Kidney capillary endothelial cell (primary cell): ENCODE measurements at places on chromosomes 13 and 19.

DNA sequence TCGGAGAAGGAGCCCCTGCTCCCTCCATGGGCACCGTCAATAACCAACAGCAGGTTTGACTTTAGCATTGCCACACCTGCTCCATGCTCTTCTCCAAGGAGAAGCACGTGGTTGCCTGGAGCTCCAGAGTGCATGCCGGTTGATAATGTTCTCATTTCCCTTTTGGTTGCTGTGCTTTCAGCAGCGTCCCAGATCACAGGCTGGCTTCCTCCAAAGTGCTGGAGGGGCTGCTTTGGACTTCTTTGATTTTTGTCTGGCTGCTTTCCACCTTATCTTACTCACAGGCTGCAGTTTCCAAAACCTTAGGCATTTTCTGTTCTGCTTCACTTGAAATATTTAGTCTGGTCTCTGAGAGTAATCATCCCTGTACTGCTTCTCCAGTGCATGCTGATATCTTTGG is 123.8 kb upstream of the IRS2 start:
- no peak for DNase-seq

GRCh38 chr13:49877629-49878218 is 58.4 kb downstream of the SPRYD7 start:
- DNase-seq, result no peak

DNA sequence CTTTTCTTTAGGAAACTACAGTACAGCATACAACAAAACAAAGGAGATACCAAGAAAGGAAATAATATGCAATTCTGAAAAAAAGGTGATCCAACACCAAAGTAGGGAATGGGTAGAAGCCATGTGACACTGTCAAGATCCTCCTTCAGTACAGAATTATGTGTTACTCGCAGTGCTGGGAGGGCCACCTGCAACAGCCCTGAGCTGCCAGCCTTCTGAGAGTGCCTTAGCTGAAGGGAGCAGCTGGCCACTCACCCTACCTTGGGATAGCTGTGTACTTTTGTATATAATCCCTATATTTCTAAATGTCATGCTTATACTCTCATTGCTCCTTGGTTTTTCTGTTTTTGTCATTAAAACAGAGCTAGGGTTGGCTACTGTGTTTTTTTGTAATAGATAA is 1518.2 kb upstream of the PCDH20 start:
- no peak for DNase-seq

DNA sequence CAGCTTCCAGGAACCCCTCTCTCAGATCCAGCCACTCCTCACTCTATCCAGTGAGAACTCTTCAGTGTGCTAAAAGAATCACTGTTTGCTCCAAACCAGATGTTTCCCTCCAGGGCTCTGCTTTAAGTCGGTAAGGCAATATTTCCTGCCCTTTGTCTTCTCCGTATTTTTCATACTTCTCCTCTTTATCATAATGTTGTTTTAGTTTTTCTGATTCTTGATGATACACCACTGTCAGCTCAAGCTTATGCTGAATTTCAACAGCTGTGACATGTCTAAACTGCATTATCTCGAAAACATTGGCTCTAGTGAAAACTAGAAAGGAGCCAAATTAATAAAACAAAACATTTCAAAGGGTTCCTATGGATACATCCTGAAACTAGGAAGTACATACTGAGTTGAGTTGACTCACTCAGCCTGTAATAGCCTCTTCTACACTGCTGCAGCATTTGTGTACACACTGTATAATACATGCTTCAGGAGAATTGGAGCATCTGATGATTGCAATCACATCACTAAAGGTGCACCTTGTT is 39.8 kb downstream of the GPR180 start:
- DNase-seq, result peak; percentile 58

DNA sequence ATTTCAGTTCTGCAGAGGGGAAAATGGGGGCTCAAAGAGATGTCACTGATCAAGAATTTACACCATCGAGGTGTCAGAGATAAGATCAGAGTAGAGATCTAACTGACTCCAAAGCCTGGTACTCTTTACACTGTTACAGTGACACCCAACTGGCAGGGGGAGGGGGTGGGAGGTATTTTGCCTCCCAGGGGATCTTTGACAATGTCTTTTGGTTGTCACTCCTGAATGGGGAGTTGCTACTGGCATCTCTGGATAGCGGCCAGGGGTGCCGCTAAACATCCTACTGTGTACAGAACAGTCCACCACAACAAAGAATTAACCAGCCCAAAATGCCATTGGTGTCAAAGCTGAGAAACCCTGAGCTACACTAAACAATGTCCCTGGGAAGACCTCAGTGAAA is 3.1 kb downstream of the FPR3 start:
- no peak for DNase-seq

- DNase-seq, result no peak
These were observed 153.2 kb downstream of the USP12 start for GRCh38 chr13:27018344-27018861.

- DNase-seq, result no peak
These were observed 173.5 kb downstream of the LACC1 start for GRCh38 chr13:44053208-44053607.

- DNase-seq, result no peak
These were observed 8.9 kb downstream of the ZNF93 start for GRCh38 chr19:19909654-19910053.

- DNase-seq, result peak; percentile 80
These were observed 14.9 kb upstream of the PTBP1 start for GRCh38 chr19:782185-782877.

DNA sequence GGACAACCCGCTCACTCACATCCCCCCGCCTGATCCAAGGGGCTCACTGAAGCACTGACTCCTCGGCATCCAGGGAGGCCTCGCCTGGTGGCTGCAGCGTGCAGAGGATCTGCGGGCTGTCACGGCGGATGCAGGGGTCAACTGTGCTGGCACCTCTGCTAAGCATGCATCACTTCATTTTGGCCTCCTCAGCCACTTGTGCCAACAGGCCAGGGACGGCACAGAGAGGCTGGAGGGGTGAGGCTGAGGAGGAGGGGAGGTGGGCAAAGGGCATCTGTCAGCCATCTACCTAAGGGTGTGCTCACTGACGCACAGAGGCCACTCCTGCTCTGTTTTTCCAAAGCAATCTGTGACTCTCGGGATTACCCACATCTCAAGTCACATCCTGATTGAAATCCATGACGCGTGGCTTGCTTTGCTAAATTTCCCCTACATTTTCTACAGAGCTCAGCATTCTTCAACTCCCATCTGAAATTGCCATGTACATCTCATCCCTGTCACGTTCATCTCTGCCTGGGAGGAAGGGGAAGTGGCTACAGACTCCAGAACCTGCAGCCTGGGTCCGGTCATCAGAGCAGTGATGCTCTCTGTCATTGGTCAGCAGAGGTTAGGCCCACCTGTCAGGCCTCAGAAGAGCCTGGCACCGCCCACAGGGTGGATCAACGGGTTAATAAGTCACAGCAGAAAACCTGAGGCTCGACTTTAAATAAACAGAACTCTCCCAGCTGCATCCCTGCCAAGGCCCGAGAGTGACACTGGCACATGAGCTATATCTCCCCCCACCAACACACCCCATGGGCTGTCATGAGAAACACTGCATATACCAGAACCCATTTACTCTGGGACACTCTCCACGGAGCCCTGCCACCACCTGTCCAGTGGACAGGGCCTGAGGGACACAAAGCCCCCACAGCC is 17.6 kb downstream of the ELL start:
- DNase-seq, result no peak

DNA sequence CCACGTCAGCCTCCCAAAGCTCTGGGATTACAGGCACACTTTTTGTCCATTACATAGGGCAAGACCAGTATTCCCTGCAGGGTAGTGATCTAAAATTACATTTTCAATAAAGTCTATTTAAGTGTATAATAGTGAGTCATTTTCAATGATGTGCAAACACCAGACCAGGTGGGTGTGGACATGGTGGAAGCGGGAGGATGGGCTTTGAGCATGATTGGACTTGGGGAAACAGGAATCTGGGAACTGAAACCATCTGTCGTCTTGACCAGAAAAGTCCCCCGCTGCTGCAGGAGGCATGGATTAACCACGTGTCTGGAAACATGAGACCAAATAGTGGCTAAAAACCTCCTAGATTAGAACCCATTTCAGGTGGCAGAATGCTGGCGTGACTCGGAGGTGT is 4.9 kb downstream of the FXYD3 start:
- no peak for DNase-seq

- no peak for DNase-seq
These were observed 221.1 kb upstream of the TMTC4 start for GRCh38 chr13:100895651-100896050.

GRCh38 chr19:30742406-30742938 is 370.3 kb downstream of the ZNF536 start:
- no peak for DNase-seq

GRCh38 chr19:51440052-51440451 is 18.2 kb downstream of the SIGLEC8 start:
- no peak for DNase-seq

GRCh38 chr13:32530841-32531253 is 7.7 kb downstream of the N4BP2L2 start:
- no peak for DNase-seq

- no peak for DNase-seq
These were observed 652.0 kb downstream of the LIG4 start for GRCh38 chr13:107563099-107563925.

DNA sequence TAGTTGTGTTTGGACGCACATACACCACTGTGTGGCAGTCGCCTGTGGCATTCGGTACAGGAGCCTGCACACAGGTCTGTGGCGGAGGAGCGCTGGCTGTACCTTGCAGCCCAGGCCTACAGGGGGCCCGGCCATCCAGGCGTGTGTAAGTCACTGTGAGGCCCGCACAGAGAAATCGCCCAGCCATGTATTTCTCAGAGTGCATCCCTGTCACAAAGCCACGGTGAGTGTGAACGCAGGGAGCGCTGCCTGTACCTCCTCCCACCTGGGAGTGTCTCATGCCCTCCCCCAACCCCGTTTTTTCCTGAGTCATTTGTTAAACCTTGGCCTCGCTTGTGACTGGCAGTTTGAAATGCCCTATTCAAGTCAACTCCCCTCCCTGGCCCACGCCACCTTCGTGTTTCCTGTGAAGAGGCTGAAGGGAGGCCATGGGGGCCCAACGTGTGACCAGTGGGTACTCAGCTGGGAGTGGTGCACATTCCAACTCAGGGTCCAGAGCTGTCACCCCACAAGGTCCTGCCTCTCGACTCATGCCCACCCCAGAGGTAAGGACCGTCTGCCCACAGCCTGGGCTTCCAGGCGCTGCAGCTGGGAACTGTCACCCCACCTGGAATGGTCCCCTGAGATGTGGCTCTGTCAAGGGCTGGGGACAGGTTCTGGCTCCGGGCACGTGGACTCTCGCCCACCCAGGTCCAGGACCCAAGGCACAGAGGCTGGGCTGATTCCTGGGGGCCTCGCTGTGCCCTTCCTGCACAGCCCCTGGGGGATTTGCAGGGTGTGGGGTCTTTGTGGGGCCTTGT is 11.6 kb upstream of the RASA3 start:
- DNase-seq, result no peak

- no peak for DNase-seq
These were observed at the start of gene ACP5 for GRCh38 chr19:11577451-11578257. Gene ACP5, minus strand, starts transcription at chr19:11577645. Its CDS starts 328 bp downstream, at chr19:11577317.

DNA sequence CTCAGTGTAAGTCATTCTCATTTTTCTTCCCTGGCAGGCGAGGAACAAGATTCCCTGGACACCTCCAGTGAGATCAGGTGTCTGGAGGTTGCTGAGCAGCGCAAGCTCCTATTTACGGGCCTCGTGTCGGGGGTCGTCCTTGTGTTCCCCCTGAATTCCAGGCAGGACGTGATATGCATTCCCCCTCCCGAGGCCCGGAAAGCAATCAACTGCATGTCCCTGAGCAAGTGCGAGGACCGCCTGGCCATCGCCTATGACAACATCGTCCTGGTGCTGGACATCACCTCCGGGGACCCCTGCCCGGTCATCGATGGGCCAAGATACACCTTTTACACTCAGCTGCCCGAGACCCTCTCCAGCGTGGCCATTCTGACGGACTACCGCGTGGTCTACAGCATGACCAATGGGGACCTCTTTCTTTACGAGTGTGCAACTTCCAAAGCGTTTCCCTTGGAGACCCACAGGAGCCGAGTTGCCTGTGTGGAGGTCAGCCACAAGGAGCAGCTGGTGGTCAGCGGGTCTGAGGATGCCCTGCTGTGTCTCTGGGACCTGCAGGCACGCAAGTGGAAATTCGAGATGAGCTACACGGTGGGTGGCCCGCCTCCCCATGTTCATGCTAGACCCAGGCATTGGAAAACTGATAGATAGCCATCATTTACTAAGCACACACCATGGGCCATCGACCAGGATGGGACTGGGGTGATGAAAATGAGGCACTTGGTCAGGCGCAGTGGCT is 21.5 kb upstream of the SIN3B start:
- DNase-seq, result no peak

GRCh38 chr19:35571406-35571965 is 8.0 kb upstream of the ATP4A start:
- DNase-seq, result no peak

DNA sequence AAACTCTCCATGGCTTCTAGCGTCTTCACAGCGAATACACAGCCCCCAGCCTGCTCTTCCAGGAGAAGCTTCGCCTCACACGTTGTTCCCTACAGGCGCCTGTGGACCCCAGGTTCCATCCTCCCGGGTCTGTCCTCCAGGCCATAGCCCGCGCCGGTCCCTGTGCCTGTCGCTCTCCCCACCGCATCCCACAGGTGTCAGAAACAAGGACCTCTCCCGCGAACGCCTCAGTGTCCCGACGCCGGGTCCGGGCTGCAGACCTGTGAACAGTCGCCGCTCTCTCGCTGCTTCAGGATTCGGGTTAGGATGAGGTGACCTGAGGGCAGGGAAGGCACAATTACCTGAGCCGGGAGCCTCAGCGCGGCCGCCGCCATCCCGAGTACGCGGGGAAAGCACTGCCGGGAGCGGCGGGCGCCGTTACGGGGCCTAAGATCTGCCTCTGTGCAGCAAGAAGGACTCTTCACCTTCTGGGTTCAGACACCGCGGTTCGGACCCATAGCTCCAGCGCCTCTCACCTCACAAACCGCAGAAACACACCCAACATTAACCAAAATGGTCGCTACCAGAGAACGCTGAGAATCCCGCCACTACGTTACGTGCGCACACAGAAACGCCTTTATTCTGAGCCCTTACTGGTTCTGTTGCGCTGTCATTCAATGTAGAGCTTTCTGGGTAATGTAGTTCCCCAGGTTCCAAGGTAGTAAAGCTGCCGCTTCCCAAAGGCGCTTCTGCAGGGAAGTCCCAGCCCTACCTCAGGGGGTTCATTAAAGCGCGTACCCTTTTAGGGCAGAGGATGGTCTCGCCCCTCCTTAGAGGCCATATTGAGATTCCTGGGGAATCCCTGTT is at the start of gene ZNF418:
ZNF418 (minus strand) TSS at position 583 of the 846 bp plus-strand sequence. CDS start 1,580 bp downstream, outside the sequence.
- peak; percentile 40 for DNase-seq

DNA sequence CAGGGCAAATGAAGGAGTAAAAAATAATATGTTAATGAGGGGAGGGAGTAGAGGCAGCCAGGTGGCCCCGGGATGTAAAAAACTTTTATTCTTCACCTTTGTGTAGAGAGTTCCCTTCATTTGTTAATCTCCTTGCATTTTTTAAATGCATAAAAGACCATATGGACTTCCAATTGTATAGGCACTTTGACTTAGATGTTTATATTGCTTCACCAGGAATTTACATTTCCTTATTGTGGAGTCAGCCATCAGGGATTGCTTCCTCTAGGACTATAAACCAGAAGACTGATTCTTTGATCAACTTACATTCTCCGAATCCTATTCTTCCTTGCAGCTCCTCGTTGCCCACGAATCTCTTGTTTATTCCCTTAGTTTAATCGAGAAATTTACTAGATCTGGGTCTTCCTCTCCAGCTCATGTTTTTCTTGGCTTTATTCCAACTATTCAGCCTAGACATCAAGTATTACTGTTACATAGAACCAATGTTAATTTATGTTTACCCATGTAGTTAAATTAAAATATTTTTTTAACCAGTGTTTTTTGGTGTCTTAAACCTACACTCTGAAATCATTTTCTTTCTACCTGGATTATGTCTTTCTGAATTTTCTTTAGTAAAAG is 1187.0 kb upstream of the SLC10A2 start:
- DNase-seq, result peak; percentile 4

- no peak for DNase-seq
These were observed 51.1 kb downstream of the OLFM4 start for GRCh38 chr13:53079691-53080090.
